Hindlimb muscle (tissue), 1 donor: ENCODE measurements at places on chromosomes 16 and 17.

DNA sequence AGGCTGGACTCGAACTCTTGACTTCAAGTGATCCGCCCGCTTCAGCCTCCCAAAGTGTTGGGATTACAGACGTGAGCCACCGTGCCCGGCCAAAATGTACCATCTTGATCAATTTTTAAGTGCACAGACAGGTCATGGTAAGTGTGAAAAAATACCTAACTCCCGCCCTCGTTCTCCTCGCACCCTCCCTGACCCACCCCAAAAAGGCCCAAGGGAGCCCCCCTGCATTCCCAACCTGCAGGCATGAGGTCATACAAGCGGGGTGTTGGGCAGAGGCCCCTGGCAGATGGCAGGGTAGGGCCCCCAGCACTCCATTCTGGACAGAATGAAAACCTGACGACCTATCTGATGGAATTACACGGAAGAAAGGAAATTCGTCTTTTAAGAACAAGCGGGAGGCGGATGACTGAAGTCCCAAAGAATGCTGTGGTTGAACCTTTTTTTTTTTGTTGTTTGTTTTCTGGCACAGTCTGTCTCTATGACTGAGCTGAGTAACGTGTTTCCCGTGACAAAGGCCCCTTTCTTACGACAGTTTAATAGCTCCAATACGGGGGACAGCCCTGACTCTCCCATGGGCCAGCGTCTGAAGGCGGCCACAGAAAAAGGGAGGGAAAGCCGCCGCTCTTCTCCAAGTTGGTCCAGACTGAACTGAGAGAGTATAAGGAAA is 376.4 kb downstream of the SLC39A11 start:
- DNase-seq = no peak

DNA sequence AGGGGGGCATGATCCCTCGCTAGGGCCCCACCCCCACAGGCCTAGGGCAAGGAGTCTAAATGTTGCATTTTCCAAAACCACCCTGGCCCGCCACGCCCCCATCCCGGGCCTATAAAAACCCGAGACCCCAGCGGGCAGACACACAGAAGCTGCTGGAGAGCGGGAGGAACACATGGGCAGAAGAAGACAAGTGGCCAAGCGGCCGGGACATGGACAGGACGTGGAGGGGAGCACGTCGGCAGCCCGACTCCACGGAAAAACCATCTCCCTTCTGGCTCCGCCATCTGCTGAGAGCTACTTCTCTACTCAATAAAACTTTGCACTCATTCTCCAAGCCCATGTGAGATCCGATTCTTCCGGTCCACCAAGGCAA is 34.1 kb upstream of the ENPP7 start:
- DNase-seq = no peak

DNA sequence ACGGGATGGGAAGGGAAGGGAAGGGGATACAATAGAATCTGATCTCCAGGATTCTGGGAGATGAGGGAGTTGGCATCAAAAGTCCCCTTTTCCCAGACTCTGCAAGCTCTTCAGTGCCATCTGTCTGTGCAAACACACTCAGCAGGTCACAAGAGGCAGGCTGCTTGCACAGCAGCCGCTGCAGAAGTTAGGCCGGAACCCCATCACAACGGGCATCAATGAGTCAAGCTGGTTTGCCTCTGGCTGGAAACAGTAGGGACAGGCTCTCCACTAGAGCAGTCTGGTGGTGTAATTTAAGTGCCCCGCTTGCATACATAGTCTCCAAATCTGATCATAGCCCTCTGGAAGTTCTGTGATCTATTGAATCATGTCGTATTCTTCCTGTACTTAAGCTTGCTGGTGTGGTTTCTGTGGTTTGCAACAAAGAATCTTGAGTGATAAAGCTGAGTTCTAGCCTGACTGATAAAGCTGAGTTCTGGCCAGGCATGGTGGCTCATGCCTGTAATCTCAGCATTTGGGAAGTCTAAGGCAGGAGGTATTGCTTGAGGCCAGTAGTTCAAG is 33.7 kb upstream of the KDM8 start:
- DNase-seq = no peak

GRCh38 chr16:85947230-85948137 is 48.5 kb downstream of the IRF8 start:
- no peak for DNase-seq

GRCh38 chr17:5741810-5742209 is 157.5 kb upstream of the NLRP1 start:
- DNase-seq = no peak

GRCh38 chr17:65095465-65095864 is 38.9 kb upstream of the GNA13 start:
- DNase-seq = no peak

- DNase-seq = no peak
These were observed 178.9 kb downstream of the PRKCA start for GRCh38 chr17:66481271-66481670.

GRCh38 chr16:67154578-67155294 is 3.9 kb upstream of the B3GNT9 start:
- DNase-seq = no peak

- DNase-seq = no peak
These were observed 53.2 kb downstream of the BMERB1 start for GRCh38 chr16:15487336-15488284.

DNA sequence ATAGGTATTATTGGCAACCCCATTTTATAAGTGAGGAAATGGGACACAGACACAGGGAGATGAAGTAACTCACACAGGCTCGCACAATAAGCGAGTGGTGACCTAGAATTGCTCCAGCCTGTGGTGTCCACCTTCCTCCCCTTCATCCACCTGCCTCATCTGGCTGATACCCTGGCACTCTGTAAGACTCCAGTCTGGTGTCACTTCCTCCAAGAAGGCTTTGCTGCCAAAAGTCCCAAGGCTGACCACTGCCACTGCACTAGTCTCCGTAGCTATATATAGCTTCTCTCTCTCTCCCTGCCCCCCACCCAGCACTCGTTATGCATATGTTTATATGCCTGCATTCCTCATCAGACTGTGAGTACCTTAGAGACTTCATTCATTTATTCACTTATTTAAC is 66.1 kb upstream of the SREBF1 start:
- no peak for DNase-seq

DNA sequence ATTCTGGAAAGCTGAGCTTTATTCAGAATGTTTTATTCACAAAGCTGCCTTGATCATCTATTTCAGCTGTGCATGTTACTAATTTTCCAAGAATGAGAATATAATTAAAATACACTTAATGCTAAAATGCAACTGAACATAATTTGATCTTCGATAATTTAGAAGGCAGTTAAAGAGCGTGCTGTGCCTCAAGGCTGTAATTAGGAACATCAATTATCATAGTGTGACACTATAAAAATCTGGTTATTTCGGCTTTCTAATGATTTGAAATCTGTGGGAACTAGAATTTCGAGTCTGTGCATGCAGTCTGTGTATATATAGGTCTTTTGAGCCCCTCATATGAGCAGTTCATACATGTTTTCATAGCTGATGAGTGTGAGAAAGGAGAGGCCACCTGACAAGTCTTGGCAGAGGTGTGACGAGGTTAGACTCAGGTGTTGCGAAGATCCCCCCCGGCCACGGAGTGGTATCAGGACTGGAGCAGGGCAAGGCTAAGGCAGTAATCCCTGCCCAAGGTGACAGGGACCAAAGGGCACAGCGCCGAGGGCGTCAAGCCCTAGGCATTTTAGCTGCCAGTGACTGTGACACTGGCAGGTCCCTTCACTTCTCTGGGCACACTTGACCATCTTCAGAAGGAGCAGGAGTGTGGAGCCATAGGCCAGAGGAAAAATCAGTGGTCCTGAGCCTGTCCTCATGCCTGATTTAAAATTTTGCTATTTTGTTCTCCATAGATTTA is 328.5 kb downstream of the SNX29 start:
- no peak for DNase-seq

GRCh38 chr17:55154101-55154500 is 110.7 kb upstream of the HLF start:
- DNase-seq = no peak

DNA sequence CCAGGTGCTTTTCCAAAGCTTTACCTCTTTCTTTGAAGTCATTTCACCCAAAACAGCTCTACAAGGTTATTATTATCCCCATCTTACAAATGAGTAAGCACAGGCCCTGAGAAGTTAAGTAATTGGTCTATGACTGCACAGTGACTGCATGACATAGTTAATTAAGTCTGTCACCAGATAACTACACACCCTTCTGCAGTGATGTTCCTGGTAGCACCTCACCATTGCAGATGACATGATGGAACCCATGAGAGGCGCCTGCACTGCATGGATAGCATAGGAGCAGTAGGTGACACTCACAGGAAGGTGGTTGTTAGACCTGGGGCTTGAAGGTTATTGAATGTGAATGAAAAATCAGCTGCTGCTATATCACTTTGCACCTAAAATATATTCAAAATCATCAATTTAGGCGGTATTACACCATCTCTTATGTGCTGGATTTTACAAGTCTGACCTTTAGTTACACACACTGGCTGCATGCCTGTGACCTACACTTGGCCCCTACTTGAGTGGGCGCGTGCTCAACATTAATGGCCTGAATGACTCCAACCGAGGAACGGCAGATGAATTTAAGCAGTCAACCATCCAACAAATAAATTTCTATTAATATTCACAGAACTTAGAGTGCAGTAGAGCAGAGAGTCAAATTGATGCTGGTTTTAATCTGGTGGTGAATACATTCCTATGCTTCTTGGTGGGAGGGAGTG is 239.6 kb downstream of the CDH11 start:
- no peak for DNase-seq

- no peak for DNase-seq
These were observed 40.9 kb upstream of the BAHCC1 start for GRCh38 chr17:81354252-81354953.

- no peak for DNase-seq
These were observed 10.6 kb downstream of the ZFHX3 start for GRCh38 chr16:73037331-73037745.

GRCh38 chr16:6510261-6510660 is 822.4 kb upstream of the RBFOX1 start:
- no peak for DNase-seq

DNA sequence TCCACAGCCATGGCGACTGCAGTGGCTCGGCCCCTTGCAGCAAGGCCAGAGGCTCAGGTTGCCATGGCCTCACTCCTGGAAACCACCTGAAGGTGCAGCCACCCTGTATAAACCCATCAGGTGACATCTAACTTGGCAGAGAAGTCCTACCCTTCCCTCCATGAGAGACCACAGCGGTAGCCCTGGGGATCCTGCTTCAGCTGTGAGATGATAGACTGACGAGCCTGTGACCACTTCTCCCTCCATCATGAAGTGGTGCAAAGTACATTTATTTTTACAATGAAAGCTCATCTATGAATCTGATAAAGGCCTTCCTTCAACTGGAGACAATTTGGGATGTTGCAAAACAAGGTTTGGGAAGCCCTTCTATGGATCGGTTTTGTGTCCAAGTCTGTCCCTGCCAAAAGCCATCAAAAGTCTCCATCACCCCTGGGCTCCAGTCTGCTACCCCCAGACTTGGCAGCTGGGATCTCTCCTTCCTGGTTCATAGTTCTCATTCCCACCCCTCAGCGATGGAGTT is 1.8 kb downstream of the ZACN start:
- DNase-seq = no peak

- DNase-seq = no peak
These were observed 4.6 kb downstream of the INPP5K start for GRCh38 chr17:1511756-1512321.

GRCh38 chr17:37259030-37259735 is 116.6 kb upstream of the C17orf78 start:
- DNase-seq = no peak

- no peak for DNase-seq
These were observed 125.9 kb downstream of the OR1D5 start for GRCh38 chr17:2937331-2938003.

DNA sequence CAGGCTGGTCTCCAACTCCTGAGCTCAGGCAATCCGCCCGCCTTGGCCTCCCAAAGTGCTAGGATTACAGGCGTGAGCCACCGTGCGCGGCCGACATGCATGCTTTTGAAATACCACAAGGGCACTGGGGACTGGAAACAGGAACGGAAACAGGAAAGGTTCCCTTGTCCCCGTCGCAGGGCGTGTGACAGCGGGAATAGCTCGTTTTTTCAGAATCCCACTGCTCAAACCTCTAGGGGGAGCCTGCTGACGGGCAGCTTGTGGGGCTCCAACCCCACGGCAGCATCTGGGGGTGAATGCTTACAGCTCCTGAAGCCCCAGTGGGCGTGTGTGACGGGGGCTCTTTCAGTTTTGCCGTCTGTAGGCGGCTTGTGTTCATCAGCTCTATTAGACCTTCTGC is 18.8 kb upstream of the ASGR2 start:
- no peak for DNase-seq

- DNase-seq = no peak
These were observed 39.6 kb upstream of the RPL38 start for GRCh38 chr17:74163836-74164235.

- no peak for DNase-seq
These were observed 30.2 kb upstream of the PHLPP2 start for GRCh38 chr16:71754652-71755051.

DNA sequence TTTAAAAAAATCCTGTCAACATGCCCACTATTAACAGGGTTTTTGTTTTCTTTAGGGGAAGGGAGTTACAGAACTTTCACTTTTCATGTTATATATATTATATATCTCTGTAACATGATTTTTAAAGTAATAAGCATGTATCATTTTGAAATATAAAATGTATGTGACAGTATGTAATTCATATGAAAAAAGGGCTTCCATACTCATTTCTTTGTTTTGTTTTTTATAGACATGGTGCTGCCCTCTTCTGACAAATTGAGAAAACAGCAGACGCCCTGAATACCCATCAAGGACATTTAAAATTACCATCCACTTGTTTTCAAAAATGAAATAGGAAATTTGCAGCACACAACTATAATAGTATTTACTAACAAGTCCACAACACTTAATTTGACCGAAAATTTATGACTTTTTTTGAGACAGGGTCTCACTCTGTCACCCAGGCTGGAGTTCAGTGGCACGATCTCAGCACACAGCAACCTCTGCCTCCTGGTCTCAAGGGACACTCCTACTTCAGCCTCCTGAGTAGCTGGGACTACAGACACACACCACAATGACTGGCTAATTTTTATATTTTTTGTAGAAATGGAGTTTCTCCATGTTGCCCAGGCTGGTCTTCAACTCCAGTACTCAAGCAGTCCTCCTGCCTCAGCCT is 30.4 kb downstream of the CFDP1 start:
- peak; percentile 43 for DNase-seq

DNA sequence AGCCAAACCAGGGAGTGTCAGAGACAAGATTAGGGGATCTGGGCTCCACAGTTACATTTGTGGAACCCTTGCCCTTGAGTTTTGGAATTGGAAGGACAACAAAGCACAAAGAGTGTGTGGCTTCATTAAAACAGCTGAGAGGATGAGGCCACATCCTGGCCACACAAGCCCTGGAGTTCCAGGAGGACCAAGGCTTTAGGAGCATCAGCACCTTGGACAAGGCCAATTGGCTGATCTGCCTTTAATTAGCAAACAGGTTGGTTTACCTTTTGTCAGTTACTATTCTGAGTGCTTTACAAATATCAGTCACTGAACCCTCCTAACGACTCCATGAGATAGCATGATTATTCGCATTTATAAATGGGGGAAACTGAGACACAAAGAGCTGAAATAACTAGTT is 54.7 kb downstream of the SLC6A2 start:
- DNase-seq = no peak

GRCh38 chr17:43768382-43768781 is 9.8 kb upstream of the SOST start:
- DNase-seq = peak; percentile 40

GRCh38 chr16:48459167-48459566 is 74.0 kb upstream of the SIAH1 start:
- DNase-seq = no peak

- DNase-seq = peak; percentile 76
These were observed 35.1 kb downstream of the IGF2BP1 start for GRCh38 chr17:49031965-49032928.

GRCh38 chr17:76381633-76382350 is 2.6 kb upstream of the SPHK1 start:
- DNase-seq = no peak
